AG09309 (cell line): ENCODE measurements at places on chromosomes 2 and 18.

DNA sequence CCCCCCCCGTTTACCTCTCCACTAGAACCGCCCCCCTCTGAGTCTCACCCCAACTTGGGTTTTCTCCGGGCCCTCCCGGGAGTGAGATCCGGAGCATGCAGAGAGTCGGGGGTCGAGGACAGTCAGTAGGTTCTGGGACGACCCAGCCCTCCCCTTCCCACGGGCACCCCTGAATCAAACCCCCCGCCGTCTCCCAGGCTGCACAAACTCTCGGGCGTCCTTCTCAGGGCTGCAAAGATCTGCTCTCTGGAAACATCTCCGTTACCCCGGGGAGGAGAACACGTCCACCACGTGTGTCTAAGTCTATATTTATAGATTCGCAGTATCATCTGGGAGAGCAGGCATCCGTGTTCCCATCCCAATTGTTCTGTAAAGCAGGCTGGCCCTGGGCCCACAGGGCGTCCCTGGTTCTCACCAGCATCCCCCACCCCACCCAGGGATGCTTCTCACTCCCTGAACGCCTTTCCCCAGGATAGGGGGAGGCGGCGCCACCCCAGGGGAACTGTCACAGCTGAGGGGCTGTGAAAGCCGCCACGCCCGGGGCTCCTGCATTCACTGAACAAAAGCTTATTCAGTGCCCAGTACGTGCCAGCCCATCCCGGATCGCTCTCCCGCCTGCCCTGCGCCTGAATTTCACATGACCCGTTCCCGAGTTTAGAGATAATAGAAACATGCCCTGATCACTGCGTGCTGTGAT lies 765 bp upstream of the DIPK1C start:
- DNase-seq, result no peak

GRCh38 chr2:233197022-233197421 lies 54.5 kb upstream of the ATG16L1 start:
- DNase-seq, result no peak

DNA sequence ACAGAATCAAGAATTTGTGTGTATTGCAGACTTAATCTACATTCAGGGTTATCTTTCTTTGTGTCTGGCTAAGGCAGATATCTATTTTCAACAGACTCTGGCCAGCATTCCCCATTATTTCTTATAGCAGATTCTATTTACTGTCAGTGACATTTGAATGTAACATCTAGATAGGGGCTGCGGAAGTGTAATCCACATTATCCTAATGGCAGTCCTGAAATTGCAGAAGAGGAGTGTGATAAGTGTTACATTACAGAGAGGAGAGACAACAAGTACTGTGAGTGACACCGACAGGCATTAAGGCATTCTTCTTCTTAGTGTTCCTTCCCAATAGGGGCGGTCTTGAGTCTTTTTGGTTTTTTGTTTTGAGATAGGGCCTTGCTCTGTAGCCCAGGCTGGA lies 598.2 kb upstream of the NXPH2 start:
- DNase-seq, result no peak

DNA sequence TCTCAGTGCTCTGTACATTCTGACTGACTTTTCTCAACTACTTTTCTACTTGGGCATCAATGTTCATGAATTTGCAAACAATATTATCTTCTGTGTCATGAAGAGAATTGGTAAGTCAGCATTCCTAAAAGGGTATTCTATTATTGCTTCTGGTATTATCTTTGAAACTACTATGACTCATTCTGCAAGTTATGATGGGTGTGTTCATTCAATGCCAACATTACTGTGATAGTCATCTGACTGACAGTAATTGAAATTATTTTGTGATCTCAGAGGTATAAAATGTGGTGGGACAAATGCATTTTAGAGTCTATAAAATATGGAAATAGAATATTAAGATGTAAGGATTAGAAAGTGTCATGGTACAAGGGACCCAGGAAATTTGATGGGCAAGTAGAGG lies 736.0 kb upstream of the CELF4 start:
- DNase-seq, result no peak

GRCh38 chr2:46211461-46211860 lies 85.7 kb upstream of the EPAS1 start:
- DNase-seq, result no peak
